ENCODE measurements at places on chromosomes 1 and 21.

DNA sequence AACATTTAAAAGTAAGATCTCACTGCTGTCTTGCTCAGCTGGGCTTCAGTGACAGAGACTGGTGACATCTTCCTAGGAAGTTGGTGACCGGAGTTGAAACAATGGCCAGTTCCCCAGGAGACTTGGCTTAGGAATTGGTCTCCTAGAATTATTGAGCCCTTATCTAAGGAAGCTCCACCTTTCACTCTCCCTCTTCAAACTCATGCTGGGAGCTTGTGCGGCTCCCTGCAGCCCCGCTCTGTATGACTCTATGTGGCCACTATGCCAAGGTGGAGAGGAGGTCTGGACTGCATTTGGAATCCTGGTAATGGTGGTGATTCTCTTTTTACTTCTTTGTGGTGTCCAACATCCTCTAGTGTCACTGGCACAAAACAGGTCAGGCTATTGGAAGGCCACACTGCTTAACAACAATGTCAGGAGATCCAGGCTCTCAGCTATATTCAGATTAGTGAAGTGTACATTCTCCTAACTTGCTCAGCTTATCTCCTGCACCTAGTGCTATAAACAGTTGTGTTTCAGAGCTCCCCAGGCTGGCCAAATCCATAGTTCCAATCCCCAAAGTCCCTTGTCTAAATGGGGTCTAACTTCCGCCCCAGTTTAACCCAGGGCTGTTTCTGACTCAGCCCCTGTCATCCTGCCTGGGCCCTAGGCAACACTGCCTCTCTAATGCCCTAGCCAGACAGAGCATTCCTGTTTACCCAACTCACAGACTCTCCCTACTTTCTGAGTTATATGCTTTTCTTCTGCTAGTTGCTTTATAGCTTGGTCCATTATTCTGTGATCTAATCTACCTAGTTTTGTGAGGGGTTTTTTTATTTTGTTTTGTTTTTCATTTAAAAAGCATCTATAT, 18.3 kb downstream of the ATP2B4 start:
- no peak for DNase-seq

GRCh38 chr1:65958561-65959350, 166.1 kb downstream of the PDE4B start:
- peak; percentile 24 for DNase-seq

DNA sequence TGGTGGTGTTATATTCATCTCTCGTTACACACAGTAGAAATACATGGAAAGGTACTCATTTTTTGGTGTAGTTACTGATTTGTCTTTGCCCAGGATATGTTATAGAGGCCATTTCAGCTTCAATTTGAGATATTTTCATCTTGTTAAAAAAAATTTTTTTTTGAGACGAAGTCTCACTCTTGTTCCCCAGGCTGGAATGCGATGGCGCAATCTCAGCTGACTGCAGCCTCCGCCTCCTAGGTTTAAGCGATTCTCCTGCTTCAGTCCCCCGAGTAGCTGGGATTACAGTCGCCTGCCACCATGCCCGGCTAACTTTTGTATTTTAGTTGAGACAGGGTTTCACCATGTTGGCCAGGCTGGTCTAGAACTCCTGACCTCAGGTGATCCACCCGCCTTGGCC, 19.0 kb downstream of the MORC3 start:
- DNase-seq, result no peak

DNA sequence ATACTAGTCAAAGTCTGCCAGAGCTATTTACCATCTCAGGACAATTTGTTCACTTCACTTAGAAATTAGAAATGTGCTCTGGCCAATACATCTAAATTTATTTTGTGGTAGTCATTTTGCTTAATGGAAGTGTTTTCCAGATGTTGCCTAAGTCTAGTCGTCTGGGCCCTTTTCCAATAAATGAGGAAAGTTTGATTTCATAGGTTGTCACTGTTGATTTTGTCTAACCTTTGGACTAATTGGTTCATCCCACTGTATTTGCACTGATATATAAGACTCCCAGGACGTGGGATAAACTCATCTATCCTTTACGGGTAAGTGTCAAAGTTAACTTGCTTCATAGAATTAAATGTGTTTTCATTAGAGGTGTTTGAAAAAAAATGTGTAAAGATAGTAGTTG, 79.1 kb downstream of the TPR start:
- no peak for DNase-seq

DNA sequence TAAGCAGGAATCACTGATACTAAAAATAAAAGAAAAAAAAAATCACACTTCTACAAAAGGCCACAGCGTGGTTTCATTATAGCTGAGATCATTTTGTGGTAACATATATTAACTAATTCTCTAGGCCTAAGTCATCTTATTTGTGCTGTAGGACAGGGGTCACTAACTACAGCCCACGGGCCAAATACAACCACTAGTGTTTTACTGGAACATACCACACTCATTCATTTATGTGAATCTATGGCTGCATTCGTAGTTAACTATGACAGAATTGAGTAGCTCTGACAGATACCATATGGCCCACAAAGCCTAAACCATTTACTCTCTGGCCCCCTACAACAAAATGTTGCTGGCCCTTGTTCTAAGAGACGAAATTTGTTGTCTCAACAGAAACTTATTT, 224.4 kb downstream of the VAV3 start:
- no peak for DNase-seq

DNA sequence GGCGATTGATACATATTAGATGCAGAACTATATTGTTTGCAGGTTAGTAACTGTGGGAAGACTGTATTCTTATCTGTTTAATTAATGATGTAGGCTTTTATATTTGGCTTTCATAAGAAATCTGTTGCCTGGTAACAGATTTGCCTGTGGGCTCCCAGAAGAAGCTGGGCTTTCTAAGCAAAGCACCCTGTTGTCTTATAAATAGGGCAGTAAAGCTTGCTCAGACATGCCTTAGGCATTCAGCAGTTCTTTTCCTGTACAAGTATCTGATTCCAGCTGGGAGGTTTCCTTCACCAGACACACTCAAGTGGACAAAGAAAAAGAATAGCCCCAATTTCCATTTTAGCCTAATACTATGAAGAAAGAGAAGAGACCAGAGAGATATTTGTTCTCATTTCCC, 524.0 kb downstream of the LRRIQ3 start:
- DNase-seq, result no peak

GRCh38 chr21:26756491-26757159, 88.6 kb downstream of the ADAMTS1 start:
- no peak for DNase-seq

GRCh38 chr1:152940614-152941013, 6.4 kb upstream of the SPRR5 start:
- no peak for DNase-seq
